Activated T-helper 1 cell treated with anti-CD3 and anti-CD28 coated beads, Interleukin-2, amount 50 U/mL, for 16 hours (primary cell): ENCODE measurements at places on chromosomes 11 and 22.

DNA sequence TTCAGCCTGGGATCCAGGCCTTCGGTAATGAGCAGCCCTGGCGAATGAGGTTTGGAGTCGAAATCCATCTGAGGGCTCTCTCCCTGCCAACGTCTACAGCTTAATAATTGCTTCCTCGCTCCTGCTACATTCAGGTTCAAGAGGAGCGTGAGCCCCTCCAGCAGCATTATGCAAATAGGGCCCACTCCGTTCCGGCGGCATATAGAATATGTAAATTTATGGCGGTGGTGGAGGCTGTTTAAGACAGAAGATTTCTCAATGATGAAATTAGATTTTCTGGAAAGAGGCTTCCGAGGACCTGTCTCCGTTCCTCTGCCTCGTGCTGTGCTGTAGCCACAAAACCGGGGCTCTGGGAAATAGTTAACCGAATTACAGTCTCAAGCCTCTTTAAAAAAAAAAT lies 402.8 kb downstream of the MIAT start:
- DNase-seq, result no peak

- no peak for DNase-seq
These were observed 221.9 kb upstream of the TBCEL start for GRCh38 chr11:120801801-120802689.

GRCh38 chr11:18310800-18311340 lies 11.1 kb downstream of the HPS5 start:
- no peak for DNase-seq

DNA sequence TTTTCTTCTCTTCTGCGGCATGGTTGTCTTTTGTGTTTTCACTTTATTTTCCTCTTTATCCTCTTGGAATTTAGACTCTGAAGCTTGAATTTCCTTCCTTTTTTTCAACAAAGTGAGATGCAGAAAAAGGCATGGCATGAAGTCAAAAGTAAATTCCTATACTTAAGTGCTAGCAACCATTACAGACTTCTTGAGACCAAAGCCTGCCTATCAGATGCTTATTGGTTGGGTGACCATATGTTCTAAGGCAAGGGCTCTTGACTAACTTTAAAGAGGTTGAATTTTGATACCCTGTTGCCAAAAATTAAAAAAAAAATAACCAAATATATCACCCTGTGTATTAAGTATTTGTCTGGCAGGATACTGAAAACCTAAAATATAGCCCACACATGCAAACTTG lies 237.4 kb downstream of the TMEM135 start:
- DNase-seq, result no peak

- DNase-seq, result no peak
These were observed 1.5 kb downstream of the TCIRG1 start for GRCh38 chr11:68040101-68040956.

GRCh38 chr11:16299390-16299789 lies 57.0 kb downstream of the SOX6 start:
- no peak for DNase-seq

GRCh38 chr11:119120639-119121007 lies 757 bp upstream of the HINFP start:
- no peak for DNase-seq

GRCh38 chr11:65547446-65548125 lies 10.6 kb downstream of the LTBP3 start:
- DNase-seq, result no peak

GRCh38 chr11:101552888-101553287 lies 30.9 kb downstream of the TRPC6 start:
- DNase-seq, result no peak

DNA sequence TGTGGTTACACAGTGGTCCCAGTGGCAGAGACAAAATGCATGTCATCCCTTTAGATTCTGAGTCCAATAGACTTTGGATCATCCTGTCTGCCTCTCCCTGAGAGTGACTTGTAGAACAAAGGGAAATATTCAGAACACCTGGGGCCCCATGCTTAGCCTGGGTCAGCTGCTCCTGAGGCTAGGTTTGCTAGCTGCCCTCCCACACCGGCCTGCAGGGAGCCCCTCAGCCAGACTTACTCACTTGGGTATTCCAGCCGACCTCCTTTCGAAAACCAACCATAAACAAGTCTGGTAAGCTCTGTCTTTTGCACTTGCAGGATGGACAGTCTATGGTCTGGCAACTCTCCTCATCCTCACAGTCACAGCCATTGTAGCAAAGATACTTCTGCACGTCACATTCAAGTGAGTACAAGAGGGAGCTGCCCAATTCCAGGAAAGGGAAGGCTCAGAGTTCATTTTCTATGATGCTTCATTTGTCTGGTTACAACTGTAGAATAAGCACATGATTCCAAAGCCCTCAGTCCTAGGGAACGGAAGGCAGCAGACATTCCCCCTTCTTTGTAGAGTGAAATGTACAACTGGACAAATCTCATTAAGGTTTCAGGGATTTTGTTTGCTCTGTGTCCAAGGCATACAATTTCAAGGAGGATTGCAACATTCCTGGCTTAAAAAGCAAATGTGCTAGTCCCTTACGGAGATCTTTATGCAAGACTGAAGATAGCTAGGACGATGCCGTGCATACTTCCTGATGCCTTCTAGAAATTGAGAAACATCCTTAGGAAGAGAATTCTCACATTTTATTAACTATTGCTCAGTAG lies 65.5 kb upstream of the EMID1 start:
- DNase-seq, result no peak

DNA sequence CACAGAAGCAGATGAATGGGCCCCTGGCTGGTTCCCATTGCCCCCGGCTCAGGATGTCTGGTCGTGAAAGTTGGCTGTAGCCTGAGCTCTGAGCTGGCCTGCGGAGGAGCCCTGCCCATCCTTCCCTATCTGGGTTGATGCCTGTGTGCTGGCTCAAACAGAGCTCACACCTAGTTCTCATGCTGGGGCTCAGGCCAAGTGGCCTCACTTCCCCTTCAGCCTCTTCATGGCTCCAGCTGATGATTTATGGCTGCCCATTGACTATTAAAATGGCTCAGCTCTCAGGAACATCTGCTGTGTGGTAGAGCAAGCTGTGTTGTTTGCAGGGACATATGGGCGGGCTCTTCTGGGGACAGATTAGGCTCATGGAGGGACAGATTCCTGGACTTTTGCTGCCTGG lies 64.7 kb downstream of the ADAMTS15 start:
- DNase-seq, result no peak

DNA sequence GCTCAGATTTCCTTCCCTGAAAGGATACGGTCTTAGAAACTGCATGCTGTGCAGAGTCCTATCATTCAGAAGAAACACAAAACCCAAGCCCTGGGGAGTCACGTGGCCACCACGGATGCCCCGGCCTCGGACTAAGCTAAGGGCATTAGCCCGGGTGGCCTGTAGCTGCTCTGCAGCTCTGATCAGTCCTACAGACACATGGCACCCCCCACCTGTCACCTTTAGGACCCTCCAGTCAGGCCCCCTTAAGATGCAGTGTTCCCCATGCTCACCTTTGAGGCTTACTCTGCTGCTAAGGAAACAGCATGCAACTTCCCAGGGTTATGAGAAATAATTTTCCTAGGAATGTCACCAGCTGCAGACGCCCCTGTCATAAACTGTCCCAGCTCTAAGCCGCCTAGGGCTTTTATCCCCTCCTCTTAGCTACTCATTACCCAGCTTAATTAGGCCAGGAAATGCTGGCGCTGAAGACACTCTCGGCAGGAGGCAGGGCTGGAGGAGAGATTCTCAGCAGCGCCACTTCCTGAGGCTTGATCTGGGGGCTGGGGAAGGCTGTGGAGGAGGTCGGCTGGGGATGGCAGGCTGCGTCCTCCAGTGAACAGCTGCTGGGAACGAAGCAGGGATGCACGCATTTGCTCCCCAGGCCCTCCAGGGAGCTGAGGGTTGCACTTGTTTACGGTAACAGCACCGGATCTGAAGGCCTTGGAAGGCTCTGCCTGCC lies 47.2 kb upstream of the ADA2 start:
- peak; percentile 11 for DNase-seq

DNA sequence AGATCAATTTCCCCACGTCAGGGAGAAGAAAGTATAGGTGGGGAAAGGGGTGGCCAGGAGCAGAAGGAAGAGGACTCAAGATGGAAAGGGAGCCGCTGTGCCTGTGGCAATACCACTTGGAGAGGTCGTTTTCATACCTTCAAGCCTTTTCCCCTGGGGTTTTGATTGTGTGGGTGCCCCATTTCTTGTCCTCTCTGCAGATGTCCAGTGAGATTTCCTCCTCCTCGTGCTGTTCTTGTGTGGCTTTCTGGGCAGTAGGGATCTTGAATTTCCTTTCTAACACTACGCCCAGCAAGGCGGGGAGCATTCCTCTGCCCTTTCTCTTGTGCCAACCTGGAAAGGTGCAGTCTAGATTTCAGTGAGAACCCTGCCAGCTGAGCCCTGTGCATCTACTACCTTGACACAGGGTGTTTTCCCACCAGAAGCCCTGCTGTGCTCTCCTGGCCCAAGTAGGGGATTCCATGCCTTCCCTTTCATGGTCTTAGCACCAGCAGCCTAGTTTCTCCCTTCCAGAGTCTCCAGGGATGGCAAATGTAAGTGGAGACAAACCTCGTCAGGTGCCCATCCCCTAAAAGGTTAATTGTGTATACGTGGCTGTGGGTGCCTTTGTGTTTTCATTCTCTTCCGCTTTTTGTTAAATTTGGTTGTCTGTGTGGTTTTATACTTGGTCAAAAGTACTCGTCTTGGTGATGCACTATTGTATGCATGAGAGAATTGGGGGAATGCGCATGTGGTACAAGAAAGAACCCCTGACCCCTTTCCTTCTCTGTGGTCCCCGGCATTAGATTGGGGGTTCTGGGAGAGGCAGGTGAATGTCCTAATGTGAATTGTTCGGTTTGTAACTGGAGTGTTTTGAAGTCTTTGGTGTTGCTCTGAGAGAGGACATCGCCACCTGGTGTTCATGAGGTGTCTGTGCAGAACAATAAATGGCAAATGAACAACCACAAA lies 71.4 kb upstream of the MPEG1 start:
- DNase-seq, result peak; percentile 14

GRCh38 chr11:74442636-74443035 lies 24.7 kb downstream of the KCNE3 start:
- no peak for DNase-seq

GRCh38 chr11:12989428-12990161 lies 19.5 kb upstream of the RASSF10 start:
- DNase-seq, result no peak

- DNase-seq, result no peak
These were observed 1.3 kb upstream of the BDNF start for GRCh38 chr11:27701355-27702105.

DNA sequence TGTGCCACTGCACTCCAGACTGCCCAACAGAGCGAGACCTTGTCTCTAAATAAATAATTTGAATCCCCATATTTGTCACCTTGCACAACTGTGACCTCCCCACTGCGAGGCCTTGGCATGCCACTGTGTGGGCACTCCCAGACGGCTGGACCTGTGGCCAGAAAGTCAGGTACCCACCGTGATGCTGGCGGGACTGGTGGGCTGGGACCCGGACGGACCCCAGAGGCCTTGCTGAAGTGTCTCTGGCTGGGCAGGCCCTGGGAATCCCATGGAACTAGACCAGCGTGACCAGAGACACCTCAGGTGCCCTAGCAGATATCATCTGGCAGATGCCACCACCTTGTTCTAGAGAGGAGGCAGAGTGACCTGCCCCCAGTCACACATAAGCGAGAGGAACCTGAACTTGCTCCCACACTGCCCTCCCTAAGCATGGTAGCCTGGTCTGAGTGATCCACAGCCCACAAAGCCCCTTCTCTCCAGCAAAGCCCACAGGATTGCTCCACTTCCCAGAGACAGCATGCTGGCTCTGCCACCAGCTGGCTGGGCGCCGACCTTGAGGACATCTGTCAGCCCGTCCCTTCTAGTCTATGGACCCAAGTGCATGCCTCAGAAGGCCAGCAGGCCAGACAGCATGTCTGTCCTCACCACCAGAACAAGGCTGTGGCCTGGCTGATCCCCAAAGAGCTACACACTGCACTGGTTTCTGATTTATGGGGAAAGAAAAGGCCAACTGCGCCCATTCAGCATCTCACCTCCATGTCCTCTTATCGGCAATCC lies 9.5 kb downstream of the MACROD1 start:
- no peak for DNase-seq

DNA sequence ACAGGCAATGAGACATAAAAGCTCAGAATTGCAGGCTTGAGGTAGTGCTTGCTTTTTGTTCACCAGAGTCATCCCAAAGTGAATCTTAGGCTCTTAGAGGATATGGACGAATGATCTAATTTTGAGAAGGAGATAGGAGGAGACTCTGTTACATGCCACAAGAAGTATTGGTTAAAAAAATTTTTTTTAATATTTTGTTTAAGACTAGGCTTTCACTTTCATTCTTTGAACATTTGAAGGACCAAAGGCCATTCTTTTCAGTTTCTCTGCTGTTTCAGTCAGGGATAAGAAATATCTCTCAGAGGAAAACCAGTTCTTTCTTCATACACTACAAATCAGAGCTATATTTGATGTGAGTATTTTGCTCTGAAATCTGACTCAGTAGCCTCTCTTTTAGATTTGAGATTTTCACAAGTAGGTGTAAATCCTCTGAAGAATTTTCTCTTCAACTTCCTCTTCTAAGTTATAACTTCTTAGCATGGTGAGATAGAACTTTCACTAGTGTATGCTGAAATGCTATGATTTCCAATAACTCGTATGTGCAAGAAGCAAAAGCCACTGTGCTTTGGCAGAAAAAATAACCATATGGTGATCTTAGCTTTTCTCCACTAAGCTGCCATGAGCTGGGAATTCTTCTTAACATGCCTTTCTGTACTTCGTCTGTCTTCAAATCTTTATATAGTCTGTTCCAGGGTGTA lies 24.1 kb upstream of the FAM181B start:
- no peak for DNase-seq

- no peak for DNase-seq
These were observed 7.4 kb downstream of the MED15 start for GRCh38 chr22:20514658-20515406.

DNA sequence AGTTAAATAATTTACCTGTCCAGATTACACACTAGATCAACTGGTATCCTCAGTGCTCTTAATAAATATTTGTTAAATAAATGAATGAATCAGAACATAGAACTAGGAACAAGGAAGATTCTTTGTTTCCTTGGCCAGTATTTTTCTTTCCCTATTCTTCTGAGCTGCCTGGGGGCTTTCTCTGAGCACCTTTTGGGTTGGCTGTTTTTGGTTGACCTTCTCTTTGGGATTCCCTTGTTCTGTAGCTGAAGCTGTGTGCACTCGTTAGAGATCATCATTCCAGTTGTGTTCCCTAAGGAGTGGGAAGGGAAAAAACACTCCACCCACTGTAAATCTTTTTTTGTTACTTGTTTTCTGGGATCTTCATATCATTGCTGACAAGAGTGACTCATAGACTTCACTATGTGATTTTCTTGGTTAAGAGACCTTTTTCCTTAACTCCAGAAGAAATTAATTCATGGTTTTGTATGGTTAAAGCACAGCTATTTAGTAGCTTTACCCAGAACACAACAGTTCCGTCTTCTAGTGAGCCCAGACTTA lies 84.3 kb downstream of the STIM1 start:
- DNase-seq, result no peak

DNA sequence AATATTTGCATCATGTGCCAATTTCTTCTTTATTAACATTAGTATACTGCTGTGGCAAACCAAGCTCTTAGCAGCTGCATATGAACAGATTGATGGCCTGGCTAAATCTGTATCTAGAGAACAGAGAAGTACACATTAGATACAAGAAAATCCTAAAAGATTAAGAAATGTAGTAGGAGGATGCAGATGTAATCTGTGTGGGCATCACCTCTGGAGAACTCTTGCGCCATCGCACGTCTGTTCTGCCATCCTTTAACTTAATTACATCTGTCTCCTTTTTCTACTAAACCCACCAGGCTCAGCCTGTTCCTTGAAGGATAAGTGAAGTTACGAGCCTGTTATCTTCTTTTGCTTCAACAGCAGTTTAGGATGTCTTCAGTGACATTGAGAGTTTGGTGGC lies 196.4 kb upstream of the PITPNB start:
- DNase-seq, result no peak

GRCh38 chr11:13415201-13415600 lies 47.8 kb downstream of the BTBD10 start:
- no peak for DNase-seq
